ENCODE measurements at places on chromosomes 13 and 19. TPM values are rescaled to one million over a fixed set of nuclear protein-coding genes. Genes with fewer than 3 reads are reported as not detected.

DNA sequence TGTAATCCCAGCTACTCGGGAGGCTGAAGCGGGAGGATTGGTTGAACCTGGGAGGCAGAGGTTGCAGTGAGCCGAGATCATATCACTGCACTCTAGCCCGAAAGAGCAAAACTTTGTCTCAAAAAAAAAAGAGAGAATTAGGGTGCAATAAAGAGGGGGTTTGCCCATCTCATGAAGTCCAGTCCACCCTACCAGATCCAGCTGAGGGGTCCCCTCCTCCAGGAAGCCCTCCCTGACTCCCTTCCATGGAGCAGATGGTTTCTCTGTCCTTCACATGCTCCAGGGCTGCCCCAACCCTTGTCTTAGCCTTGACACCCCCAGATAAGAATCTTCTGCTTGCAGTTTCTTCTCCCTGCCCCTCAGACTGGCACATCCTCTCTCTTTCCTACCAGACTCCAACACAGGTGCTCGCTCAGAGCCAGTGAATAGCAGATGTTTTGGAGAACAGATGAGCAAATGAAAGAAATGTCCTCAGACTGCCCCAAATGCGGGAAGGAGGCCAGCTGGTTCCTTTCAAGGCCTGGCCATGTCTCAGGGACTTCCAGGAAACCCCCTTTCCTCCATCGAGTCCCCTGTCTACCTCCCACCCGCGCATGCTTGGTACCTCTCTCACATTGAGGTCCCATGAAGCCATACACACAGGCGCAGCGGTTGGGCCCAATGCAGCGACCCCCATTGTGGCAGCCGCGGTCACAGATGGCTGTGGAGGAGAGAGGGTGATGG lies 5.0 kb downstream of the FBN3 start:
- no peaks in the 10 kb centered on the region for H3K36me3 ChIP-seq
- H3K27ac ChIP-seq = no peak overlapping the region
- H3K4me3 ChIP-seq = no peak overlapping the region
- H3K4me1 ChIP-seq = peaks cover 11% of the 10 kb centered on the region

DNA sequence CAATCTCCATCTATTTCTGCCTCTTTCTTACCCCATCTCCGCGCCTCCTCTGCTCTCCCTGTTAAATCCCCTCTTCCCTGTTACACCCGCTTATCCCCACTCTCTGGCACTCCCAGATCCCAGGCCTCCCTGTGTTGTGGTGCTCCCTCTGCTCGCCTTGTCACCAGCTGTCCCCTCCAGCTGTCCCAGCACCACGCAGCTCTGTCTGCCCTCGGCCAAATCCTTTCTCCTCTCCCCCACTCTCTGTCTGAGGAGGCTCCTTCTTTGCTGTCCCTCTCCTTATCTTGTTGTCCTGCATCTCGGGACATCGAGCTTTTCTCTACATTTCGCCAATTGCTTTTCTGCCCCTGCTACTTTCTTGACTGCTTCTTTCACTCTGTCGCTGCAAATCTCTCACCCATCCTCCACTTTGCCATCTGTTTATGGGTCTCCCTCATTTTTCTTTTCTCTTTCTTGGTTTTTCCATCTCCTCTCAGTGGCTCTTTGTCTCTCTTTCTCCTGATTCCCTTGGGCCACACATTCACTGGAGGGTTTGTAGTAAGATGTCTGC lies 941 bp downstream of the ZNF160 start:
- DNase-seq = no peak
- H3K36me3 ChIP-seq = peaks cover 37% of the 10 kb centered on the region
- H3K27ac ChIP-seq = peak overlapping the region; percentile 97
- peak overlapping the region; percentile 88 for H3K4me3 ChIP-seq
- H3K4me1 ChIP-seq = peaks cover 44% of the 10 kb centered on the region
- peaks cover 2% of the 10 kb centered on the region for H3K27me3 ChIP-seq

GRCh38 chr13:72127031-72127430 lies 260.0 kb upstream of the DACH1 start:
- H3K36me3 ChIP-seq = no peaks in the 10 kb centered on the region
- no peak overlapping the region for H3K4me3 ChIP-seq
- H3K27ac ChIP-seq = no peak overlapping the region
- H3K4me1 ChIP-seq = no peaks in the 10 kb centered on the region
- no peak for DNase-seq
- no peaks in the 10 kb centered on the region for H3K27me3 ChIP-seq

GRCh38 chr19:11115895-11116446 lies 26.7 kb downstream of the LDLR start:
- H3K4me3 ChIP-seq = no peak overlapping the region
- no peak overlapping the region for H3K27ac ChIP-seq
- DNase-seq = no peak
- peaks cover 89% of the 10 kb centered on the region for H3K36me3 ChIP-seq
- no peaks in the 10 kb centered on the region for H3K27me3 ChIP-seq

DNA sequence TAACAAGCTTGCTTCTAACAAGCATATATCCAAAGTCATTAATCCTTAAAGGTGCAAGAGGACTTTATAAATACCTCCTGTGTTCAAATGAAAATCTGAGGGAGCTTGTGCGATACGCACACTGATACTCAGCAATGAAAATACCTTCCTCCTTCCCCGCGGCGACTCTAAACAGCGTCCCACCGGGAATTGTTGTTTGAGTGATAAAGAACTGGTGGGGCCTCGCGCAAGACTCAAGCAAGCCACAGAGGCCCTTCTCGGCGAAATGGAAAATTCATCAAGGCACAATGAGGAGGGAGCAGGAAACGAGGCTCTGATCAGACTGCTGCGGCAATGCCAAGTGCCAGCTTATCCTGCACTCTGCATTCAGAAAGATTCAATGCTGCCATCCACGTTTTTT lies 126.7 kb downstream of the ABCC4 start:
- peaks cover 56% of the 10 kb centered on the region for H3K36me3 ChIP-seq
- no peak for DNase-seq
- H3K4me3 ChIP-seq = no peak overlapping the region
- H3K27ac ChIP-seq = no peak overlapping the region

- H3K27me3 ChIP-seq = no peaks in the 10 kb centered on the region
- DNase-seq = no peak
- peaks cover 10% of the 10 kb centered on the region for H3K36me3 ChIP-seq
- H3K27ac ChIP-seq = no peak overlapping the region
- H3K4me1 ChIP-seq = peaks cover 33% of the 10 kb centered on the region
Observed at GRCh38 chr19:12953138-12953798, 3.8 kb downstream of the GADD45GIP1 start.

Gene LPAR6
- 14.0 TPM for total RNA-seq

Gene LILRA1
- total RNA-seq = not detected

GRCh38 chr19:34436716-34437115 lies 8.5 kb downstream of the UBA2 start:
- H3K27ac ChIP-seq = no peak overlapping the region
- H3K27me3 ChIP-seq = no peaks in the 10 kb centered on the region
- H3K36me3 ChIP-seq = peaks cover 91% of the 10 kb centered on the region
- no peak overlapping the region for H3K4me3 ChIP-seq
- DNase-seq = no peak

- no peaks in the 10 kb centered on the region for H3K27me3 ChIP-seq
- DNase-seq = no peak
- H3K4me1 ChIP-seq = peaks cover 6% of the 10 kb centered on the region
- no peak overlapping the region for H3K4me3 ChIP-seq
- peaks cover 8% of the 10 kb centered on the region for H3K36me3 ChIP-seq
- H3K27ac ChIP-seq = no peak overlapping the region
Observed at GRCh38 chr13:98842070-98842469, 89.6 kb upstream of the SLC15A1 start.

Gene DENND1C
- 110 TPM for total RNA-seq

DNA sequence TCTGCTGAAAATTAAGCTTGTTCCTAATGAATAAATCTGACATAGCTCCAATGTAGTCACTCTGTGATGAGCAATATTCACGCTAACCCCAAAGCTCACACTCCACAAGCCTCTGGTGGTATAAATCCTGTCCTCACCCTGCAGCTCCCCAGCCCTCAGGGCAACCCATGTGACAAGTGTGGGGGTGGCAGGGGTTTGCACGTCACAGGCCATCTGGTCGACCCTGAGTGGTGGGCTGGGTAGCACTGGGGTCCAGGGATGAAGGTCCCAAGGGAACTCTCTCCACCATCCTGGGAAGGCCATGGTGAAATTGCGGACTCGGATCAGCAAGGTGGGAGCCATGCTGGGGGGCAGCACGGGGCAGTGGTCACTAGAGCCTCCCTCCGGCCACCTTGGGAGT lies 100.0 kb upstream of the SOX1 start:
- H3K27me3 ChIP-seq = peaks cover 2% of the 10 kb centered on the region
- H3K36me3 ChIP-seq = no peaks in the 10 kb centered on the region
- H3K27ac ChIP-seq = no peak overlapping the region

Gene GPC5
- not detected for total RNA-seq

DNA sequence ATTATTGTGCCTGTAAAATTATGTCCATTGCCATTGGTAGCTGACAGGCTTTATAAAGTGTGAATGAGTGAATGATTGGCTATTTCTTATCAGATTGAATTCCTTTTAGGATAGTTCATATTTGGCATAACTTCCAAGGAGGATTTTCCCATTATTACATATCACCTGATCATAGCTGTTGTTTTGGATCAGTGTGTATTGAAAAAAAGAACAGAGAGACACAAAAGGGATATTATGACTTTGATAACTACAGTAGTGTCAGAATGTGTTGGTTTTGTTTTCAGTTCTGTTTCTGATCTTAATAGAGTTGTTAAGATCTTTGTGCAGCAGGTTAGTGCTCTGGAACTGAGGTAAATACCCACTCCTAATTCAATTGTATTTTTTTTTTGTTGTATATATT lies 103.8 kb downstream of the LRCH1 start:
- peaks cover 31% of the 10 kb centered on the region for H3K4me1 ChIP-seq
- DNase-seq = no peak
- H3K27me3 ChIP-seq = no peaks in the 10 kb centered on the region
- H3K27ac ChIP-seq = peak overlapping the region; percentile 69
- H3K36me3 ChIP-seq = no peaks in the 10 kb centered on the region

Gene FXYD5
- 351 TPM for total RNA-seq

Gene SGTA
- 33.8 TPM for total RNA-seq

DNA sequence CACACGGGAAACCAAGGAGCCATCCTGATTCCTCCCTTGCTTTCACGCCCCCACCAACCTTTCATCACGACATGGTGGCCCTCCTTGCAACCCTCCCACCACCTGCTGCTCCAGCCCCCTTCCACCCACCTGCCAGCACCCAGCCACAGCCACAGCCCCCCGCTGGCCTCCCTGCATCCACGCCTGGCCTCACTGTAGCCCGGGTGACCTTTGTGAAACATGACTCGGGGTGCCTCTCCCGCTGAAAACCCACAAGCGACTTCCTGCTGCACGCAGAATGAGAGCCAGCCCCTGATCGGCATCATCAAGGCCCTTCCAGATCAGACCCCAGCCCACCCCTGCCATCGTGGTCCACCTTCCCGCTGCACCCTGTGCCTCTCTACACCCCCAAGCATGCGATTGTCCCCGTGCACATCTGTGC lies 14.9 kb downstream of the POP4 start:
- H3K27ac ChIP-seq = no peak overlapping the region
- H3K4me3 ChIP-seq = peak overlapping the region; percentile 73
- DNase-seq = no peak
- no peaks in the 10 kb centered on the region for H3K27me3 ChIP-seq
- peaks cover 7% of the 10 kb centered on the region for H3K36me3 ChIP-seq

GRCh38 chr13:49802426-49802825 lies 9.9 kb upstream of the KPNA3 start:
- no peaks in the 10 kb centered on the region for H3K4me1 ChIP-seq
- no peak overlapping the region for H3K27ac ChIP-seq
- DNase-seq = no peak
- H3K4me3 ChIP-seq = no peak overlapping the region
- H3K36me3 ChIP-seq = no peaks in the 10 kb centered on the region

- no peak overlapping the region for H3K4me3 ChIP-seq
- H3K36me3 ChIP-seq = no peaks in the 10 kb centered on the region
- no peak overlapping the region for H3K27ac ChIP-seq
- no peak for DNase-seq
- peaks cover 8% of the 10 kb centered on the region for H3K4me1 ChIP-seq
- H3K27me3 ChIP-seq = peaks cover 65% of the 10 kb centered on the region
Observed at GRCh38 chr13:106498158-106498557, 37.3 kb downstream of the EFNB2 start.

GRCh38 chr13:99218969-99219368 lies 18.3 kb downstream of the UBAC2 start:
- H3K27me3 ChIP-seq = no peaks in the 10 kb centered on the region
- peaks cover 83% of the 10 kb centered on the region for H3K4me1 ChIP-seq
- peak; percentile 88 for DNase-seq
- peak overlapping the region; percentile 99 for H3K27ac ChIP-seq
- peak overlapping the region; percentile 72 for H3K4me3 ChIP-seq

GRCh38 chr19:33427801-33428626 lies 54.5 kb downstream of the CEBPG start:
- no peaks in the 10 kb centered on the region for H3K36me3 ChIP-seq
- no peaks in the 10 kb centered on the region for H3K27me3 ChIP-seq
- no peak overlapping the region for H3K4me3 ChIP-seq
- H3K4me1 ChIP-seq = peaks cover 11% of the 10 kb centered on the region
- peak; percentile 31 for DNase-seq

DNA sequence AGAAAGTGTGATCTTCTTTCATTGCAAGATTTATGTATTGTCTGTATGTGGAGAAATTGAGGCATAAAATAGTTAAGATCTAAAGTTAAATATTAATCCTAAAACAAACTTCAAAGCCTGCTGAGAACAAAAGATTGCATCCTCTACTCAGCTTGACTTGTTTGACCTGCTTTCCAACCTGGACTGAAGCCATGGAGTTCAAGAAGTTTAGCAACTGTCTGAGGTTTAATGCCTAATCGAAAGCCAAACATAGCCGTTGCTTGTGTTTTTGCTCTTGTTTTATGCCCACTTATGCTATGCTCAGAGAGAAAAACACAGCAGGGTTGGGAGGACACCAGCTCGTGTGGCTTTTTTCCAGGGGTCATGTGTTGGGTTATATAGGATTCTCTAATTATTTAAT lies 135.6 kb downstream of the NUFIP1 start:
- no peak overlapping the region for H3K27ac ChIP-seq
- H3K27me3 ChIP-seq = peaks cover 21% of the 10 kb centered on the region
- no peaks in the 10 kb centered on the region for H3K4me1 ChIP-seq
- H3K4me3 ChIP-seq = no peak overlapping the region
- H3K36me3 ChIP-seq = no peaks in the 10 kb centered on the region

GRCh38 chr13:114047358-114047881 lies 73.5 kb upstream of the C13orf46 start:
- peak overlapping the region; percentile 31 for H3K27ac ChIP-seq
- H3K4me3 ChIP-seq = peak overlapping the region; percentile 56
- H3K4me1 ChIP-seq = peaks cover 80% of the 10 kb centered on the region

DNA sequence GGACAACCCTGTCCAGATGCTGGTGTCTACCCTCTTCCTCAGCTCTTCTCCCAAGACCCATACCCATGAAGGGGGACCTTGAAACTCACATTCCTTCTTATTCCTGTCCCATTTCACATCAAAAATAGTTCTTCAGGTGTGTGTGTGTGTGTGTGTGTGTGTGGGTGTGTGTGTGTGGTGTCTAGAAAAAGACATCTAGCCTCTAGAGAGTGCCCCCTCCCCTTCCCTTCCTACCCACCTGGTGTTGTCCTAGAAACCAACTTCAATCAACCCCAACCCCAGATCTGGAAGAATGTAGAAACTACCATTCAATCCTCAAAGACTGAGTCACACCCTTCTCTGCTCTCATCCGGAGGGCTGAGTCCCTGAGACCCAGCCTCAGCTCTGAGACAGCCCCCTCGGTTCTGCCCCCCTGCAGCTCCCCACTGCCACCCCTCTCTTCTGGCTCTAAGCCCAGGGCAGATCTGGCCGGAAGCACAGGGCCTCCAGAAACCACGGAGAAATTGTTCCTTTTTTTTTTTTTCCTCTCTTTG lies 3.5 kb downstream of the KCNN4 start:
- peak overlapping the region; percentile 92 for H3K4me3 ChIP-seq
- peaks cover 63% of the 10 kb centered on the region for H3K4me1 ChIP-seq
- DNase-seq = peak; percentile 61
- H3K27me3 ChIP-seq = no peaks in the 10 kb centered on the region
- H3K36me3 ChIP-seq = no peaks in the 10 kb centered on the region

Gene ICAM5
- not detected for total RNA-seq
